ENCODE measurements at places on chromosomes 1 and 21. TPM values are rescaled to one million over a fixed set of nuclear protein-coding genes. Genes with fewer than 3 reads are reported as not detected.

GRCh38 chr1:183131166-183131565, 54.9 kb upstream of the LAMC2 start:
- DNase-seq = no peak

DNA sequence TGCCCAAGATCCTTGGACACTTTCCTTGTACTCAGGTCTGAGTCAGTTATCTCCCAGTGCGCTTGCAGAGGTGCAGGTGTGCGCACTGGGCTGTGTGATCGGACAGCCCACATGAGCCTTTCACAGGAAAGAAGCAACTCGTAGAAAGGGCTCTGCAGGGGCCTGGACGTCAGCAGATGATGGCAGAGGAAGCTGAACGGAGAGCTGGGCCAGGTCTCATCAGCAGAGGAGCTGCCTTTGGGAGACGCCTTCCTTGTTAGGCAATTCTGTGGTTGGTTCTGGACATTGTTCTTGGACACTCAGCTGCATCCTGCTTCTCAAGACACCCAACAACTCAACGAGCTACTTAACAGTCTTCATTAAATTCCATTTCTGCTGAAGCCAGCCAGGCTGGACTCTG, 7.5 kb upstream of the PROK1 start:
- no peak for DNase-seq

GRCh38 chr1:28803051-28803450, 8.9 kb upstream of the OPRD1 start:
- DNase-seq = no peak

DNA sequence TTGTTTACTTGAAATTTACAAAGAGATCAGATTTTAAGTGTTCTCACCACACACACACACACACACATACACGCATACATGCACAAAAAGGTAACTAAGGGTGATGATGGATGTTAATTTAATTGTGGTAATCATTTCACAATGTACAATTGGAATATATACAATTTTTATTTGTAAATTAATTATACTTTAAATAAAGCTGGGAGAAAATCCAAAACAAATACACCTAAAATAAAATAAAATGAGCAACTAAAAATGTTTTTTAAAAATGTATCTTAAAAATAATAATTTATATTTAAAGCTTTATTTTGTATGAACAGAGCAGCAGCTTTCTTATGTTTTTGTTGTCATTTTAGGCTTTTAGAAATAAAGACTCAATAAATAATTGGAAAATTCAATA, 8.2 kb upstream of the INSL5 start:
- no peak for DNase-seq

DNA sequence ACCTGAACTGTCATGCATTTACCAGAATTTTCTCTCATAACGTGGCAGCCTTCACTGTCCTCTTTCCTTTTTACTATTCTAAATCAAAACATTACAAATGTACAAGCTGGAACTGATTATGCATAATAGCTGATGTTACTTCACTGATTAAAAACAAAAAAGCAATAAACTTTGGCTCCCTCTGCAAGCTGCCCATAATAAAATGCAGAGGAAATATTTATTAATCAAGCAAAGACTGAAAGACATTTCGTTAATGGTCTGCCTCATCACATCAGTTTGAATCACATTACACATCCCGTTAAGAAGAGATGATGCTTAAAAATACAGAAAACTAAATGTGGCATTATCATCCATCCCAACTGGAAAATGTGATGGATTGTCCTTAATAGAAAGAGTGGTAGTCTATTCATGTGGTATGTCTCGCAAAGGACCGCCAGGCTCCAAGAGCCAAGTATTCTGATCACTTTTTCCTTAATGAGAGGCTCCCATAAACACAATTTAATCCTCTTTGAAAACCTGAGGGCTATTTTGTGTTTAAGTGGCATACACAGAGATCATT, 225.3 kb downstream of the RGS7 start:
- DNase-seq = no peak

GRCh38 chr21:42636520-42637266, 16.7 kb upstream of the PDE9A start:
- no peak for DNase-seq

DNA sequence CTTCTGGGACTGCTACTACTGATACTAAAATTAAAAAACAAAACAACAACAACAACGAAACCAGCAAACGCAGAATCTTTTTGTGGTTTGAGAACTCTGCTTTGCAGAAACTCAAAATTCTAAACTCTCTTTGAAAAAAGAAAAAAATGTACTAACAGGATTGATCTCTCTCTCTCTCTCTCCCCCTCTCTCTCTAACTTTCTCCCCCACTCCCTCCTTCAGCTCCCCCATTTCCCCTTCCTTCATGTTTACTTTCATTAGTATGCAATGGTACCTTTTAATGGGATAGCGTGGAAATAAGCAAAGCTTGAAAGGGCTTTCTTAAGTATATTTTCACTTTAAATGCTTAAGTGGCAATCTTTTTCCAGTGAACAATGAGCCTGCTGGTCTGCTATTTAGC, 562.6 kb upstream of the ADGRL2 start:
- no peak for DNase-seq

Gene PHTF1
- polyA plus RNA-seq = 9.6 TPM

Gene DFFA
- 29.3 TPM for polyA plus RNA-seq

- no peak for DNase-seq
Observed at GRCh38 chr1:169245706-169246105, 121.9 kb downstream of the NME7 start.

GRCh38 chr1:79667848-79668696, 661.5 kb upstream of the ADGRL4 start:
- DNase-seq = peak; percentile 21

Gene GSTM5
- 7.2 TPM for polyA plus RNA-seq

GRCh38 chr21:32046191-32046590, 173.4 kb downstream of the HUNK start:
- no peak for DNase-seq

DNA sequence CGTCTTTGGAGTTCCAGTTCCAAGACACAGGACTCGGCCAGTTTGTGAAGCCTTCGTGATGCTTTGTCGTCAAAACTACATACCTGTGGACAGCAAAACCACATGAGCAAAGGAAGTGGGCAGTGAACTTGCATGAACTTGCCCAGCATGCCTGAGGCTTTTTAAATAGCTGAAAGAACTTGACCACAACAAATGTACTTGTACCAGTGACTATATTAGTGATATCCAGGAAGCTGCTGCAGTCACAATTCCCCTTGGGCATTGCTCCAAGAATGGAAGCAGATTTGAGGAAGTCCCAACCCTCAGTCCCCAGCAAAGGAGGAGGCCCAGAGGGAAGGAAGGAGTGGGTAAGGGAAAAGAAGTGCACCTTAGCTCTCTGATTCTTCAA, 2.6 kb downstream of the FUCA1 start:
- DNase-seq = no peak

Gene RBM8A
- polyA plus RNA-seq = 122 TPM

Gene PTPRF
- polyA plus RNA-seq = 257 TPM

GRCh38 chr1:54604572-54605370, 18.6 kb downstream of the FAM151A start:
- DNase-seq = no peak

GRCh38 chr1:45478121-45478814, 12.7 kb downstream of the TESK2 start:
- peak; percentile 54 for DNase-seq
